ENCODE measurements at places on chromosomes 3 and 15.

GRCh38 chr3:32583708-32584107, 13.1 kb upstream of the DYNC1LI1 start:
- DNase-seq = no peak

DNA sequence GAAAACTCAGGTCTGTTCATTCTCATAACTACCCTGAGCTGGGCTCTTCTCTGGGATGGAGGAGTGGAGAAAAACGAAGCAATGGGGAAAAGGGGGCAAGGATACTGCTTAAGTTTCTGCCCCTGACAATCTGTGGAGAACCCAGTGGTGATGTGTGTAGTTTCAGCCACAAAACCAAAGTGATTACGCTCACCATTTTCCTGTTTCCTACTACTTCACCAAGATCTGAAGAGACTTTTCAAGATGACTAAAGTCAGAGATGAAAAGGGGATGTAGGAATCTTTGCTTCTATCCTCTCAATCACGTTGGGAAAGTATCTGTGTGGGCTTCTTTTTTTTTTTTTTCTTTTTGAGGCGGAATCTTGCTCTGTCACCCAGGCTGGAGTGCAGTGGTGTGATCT, 8.3 kb upstream of the UBE2E1 start:
- DNase-seq = no peak

DNA sequence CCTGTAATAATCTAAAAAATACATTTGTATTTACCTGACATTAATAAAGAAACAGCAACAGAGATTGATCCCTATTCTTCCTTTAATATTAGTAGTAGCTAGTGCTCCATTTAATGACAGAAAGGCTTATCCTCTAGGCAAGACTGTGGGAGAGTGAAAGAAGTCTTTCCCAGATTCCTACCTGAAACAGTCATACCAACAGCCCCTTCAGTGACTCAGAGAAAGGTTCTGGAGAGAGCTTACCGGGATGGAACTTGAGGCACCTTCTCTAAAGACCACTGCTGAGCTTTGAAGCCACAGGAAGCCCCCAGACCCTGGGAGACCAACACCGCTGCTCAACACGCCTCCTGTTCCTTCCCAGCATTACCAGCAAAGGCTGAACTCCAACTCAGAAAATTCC, 66.9 kb upstream of the FGF12 start:
- no peak for DNase-seq

DNA sequence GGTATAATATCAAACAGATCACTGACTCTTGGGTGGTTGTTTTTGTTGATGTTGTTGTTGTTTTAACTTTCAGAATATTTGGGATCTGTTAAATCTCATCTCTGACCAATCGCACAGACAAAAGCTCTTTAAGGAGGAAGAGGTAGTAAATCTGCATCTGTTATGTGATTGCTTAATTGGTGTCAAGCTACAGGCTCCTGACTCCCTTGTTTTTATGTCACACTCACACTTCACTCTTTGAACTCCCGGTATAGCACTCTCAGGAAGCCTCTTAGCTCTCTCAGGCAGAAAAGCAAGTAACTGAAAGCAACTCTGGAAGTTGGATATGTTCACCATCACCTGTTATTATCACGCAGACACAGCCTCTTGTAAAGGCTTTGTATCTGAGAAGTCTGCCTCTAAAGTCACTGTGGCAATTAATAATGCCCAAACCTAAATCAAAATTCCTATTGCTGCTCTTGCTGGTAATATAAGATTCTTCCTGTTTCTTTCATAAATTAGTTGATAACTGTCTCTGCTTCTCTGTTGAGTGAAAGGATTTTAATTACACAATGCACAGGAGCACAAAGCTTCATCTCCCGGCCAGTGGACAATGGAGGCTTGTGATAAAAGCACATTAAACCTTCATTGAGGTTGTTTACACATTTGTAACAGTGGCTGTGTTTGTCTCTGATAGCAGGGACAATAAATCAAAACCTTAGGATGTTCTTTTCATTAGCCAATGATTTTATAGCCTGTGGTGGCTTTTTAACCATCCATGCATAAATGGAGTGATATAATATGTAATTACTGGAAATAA, 576.7 kb downstream of the MFSD1 start:
- no peak for DNase-seq

DNA sequence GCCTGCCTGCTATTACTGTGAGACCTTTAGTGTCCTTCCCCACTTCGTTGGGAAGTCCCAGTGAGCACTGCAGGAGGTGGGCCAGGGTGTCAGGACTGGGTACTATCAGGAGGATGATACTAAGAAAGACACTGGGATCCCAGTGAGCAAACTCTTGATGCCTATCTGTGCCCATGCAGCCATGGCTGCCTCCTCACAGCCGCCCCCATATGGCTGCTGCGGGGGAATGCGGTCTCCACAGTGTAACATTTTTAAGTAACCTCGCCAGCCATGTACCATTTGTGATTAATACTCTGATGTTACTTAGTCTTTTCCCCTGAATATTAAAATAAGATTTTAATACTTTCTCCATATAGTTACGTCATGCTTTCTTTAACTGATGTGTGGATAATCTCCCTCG, 312.2 kb downstream of the RYR3 start:
- no peak for DNase-seq

DNA sequence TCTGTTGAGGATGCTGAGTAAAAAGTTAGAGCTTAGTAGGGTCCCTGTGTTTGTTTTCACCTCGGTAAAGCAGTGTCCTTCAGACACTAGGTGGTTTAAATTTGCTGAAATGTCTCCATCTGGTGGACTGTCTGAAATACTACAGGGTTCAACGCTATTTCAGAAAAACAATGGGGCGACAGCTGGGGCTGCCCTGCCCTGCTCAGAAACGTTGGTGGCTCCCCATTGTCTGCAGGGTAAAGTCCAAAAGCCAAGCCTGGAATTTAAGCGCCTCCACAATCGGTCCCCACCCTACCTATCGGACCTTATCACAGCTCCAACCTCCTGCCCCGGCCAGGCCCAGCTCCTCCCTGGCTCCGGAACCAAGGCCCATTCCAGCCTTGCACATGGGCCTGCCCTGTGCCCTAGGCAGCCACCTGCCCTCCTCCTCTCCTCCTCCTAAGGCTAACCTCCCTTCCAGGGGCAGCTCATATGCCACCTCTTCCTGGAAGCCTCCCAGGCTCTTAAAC, 4.3 kb upstream of the TSEN2 start:
- DNase-seq = peak; percentile 65

- DNase-seq = no peak
Observed at GRCh38 chr15:70558406-70559264, 204.7 kb downstream of the UACA start.

DNA sequence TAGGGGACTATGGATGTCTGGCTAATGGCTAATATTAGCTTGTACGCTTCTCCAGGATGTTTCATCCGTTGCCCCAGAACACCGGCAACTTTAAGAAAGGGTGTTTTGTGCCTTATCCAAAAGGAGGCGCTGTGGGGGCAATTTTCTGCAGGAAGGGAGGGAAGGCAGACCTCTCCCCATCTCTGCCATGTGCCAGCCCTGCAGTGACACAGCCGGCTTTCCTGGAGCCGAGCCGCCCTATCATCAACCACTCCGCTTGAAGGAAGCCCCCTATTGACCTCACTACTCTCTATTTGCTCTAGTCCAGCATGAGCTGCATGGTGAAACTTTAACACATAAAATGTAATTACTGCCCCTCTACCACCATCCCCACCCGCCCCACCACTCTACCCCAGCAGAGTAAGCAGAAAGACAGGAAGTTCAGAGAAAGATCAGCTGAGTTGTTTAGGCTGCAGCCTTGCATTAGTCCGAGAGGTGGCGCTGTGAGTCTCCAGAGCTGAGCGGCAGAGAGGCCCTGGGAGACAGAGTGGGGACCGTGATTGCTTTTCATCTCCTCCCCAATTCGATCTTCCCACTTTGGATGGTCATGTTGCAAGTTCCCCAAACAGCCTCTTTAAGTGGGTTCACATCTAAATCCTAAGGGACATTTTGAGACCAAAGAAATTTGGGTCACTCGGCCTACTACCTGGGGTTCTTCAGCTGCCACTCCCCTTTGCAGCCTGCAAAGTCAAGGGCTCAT, 24.5 kb upstream of the RAD18 start:
- DNase-seq = peak; percentile 87

- no peak for DNase-seq
Observed at GRCh38 chr3:14867936-14868570, 49.3 kb downstream of the FGD5 start.

DNA sequence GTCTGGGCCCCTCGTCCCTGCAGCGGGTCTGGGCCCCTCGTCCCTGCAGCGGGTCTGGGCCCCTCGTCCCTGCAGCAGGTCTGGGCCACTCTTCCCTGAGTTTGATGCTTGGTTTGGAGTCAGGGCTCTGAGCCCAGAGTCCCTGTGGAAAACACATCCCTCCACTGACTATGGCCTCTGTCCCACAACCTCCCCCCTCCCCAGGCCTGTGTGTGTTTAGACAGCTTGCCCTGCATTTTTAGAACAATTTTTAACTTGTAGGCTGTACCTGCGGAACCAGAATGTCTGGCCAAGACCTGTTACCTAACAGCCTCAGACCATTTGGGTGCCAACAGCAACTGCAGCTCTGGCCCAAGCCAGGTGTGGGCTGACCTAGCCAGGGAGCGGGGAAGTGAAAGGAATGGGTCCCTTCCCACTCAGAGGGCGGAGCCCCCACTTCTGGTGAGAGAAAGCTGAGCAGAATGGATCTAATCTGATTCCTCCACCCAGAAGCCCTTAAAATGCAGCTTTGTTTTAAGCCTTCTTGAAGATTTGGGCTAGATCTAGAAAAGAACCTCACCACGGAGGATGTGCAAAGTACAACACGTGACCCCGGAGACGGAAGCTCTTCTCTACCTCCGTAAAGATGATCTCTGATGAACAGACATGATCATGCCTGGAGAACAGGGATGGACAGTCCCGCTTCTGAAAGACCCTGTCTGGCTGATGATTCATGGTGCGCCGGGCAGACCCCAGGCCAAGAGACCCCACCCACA, 60.5 kb upstream of the TFRC start:
- DNase-seq = no peak

DNA sequence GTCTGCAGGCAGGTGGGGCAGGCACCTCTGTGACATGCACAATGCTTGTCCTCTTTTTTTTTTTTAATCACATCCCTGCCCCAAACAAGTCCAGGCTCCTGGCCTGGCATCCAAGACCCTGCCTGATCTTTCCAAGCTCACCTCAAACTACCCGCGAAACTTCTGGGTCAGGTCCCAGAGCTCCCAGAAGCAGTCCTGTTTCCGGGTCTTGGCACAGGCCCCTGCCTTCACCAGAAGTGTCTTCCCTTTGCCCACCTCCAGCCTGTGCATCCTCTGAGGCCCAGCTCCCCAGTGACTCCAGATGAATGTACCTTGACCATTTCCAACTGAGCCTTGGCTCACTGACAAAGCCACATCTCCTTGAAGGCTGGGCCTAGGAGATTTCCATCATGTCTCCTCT, 23.0 kb downstream of the PLA2G4E start:
- DNase-seq = no peak

DNA sequence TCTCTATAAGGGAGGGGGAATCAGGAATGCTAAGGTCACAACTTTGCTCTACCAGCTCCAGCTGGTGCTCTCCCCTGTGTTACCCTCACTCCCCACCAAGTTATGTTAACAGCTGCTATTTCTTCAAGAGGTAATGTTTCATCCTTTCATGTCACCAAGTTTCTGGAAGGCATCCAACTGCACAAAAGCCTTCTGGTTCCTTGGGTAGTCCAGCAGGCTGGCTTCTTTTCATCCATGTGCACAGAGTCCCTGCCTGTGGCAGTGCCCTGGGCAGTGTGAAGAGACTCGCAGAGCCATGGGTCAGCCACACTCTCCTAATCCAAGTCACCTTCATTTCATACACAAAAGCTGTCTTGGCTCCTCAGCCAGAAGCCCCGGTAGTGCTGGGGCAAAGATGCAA, 737.5 kb upstream of the LMCD1 start:
- no peak for DNase-seq

DNA sequence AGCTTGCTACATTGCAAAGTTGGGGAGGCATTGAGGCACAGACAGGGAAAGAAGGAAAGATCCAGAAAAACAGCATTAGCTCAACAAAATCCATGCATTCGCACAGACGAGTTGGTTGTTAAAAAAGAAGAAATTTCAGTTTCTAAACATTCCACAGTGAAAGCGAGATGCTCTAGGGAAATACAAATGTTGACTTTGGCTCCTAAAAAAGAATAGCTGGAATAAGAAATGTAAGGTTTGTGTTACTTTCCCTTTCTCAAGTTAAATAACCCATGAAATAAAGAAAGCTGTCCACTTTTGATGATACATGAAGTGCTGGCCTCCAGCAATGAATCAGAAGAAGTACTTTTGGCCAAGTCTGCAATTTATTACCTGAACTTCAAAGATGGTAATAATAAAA, 465.1 kb downstream of the ERC2 start:
- peak; percentile 23 for DNase-seq

- DNase-seq = no peak
Observed at GRCh38 chr3:4994823-4995499, 15.7 kb downstream of the BHLHE40 start.

DNA sequence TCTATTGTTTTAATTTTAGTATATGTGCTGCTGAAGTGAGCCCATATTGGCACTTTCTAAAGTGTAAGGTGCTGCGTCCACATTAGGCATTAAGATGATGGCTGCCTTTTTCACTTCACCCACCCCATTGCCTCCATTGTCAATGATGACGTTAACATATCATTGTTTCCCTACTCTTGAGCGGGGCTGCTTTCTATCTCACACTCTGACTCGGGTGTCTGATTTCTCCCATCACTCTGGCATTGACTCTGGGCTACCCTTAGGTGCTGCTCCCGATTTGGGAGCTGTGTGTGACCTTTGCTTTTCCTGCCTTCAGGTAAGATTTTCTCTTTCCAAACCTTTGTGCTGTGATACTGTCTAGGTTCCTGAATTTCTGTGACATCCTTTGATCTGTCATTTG, 28.8 kb downstream of the CGNL1 start:
- DNase-seq = no peak

GRCh38 chr3:51886447-51886846, 11.0 kb upstream of the IQCF5 start:
- DNase-seq = no peak

DNA sequence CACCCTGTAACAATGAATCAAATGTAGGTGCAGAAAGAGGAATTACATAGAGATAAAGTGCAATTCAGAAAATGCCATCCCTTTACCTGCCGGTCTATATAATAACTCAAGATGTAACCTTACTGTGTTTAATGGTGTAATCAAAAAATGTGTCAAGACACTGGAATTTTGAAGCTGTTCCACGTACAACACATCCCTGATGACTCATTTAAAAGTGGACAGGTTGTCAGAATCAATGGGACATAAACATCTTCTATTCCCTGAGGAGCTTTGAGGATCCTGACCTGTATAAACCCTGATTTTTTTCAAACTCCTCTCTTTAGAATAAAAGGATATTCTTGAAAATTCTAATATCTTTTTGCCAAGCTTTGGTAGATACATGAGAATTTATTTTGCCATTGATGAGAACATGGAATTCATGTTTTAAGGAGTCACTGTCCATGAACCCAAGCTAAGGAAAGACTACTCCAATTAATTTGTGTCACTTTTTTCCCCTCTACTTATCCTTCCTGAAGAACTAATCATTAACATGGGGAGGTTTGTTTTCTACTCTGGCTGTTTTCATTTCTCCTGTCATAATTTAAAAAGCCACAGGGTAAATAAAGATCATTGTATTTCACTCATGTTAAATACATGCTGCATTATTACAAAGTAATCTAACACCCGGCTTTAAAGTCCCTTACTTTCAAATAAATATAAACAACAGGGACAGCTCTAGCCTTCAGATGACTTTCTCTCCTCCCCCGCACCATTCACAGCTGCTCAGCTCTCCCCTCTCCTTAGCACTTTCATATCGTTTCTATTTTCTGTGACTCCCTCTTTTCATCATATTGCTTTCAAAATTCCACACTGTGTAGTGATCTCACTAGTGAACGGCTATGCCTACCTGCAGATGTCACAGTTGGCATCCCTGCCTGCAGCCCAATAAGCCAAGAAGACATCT, 138.3 kb downstream of the TAFA4 start:
- DNase-seq = no peak

All from muscle of back (tissue), 13 donors.